Kidney glomerular epithelial cell (primary cell): ENCODE measurements at places on chromosomes 1 and 21.
A peak's percentile ranks its signal among the peaks of the same experiment; 100 is the strongest.

DNA sequence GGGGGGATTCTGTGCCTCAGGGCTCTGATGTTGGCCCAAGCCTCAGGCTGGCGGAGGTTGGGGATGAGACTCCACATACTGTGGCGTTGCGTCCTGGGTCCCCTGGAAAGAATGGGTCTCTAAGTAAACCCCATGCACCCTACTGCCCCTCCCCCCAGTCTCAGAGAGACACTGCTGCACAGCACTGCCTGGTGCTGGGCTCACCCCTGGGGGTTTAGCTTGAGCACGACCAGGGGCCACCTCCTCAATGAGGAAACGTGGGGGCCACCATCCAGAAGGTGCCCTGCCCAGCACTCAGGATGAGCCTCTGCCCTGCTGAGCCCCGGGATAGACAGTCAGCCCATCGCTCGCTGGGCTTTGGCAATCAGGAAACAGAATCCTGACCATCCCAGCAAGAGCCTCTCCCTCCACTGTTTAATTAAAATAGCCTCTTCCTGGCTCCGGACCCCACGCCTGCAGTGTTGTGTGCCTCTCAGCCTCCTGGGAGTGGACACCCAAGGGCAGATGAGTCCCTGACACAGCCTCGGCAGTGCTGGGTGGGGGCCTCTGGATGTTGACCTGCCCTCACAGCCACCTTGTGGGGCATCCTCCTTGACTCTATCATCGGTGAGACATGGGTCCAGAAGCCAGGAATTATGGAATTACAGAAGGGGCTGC lies 3.5 kb upstream of the KRTAP10-4 start:
- no peak for DNase-seq

GRCh38 chr1:59866462-59866861 lies 51.7 kb downstream of the HOOK1 start:
- no peak for DNase-seq

DNA sequence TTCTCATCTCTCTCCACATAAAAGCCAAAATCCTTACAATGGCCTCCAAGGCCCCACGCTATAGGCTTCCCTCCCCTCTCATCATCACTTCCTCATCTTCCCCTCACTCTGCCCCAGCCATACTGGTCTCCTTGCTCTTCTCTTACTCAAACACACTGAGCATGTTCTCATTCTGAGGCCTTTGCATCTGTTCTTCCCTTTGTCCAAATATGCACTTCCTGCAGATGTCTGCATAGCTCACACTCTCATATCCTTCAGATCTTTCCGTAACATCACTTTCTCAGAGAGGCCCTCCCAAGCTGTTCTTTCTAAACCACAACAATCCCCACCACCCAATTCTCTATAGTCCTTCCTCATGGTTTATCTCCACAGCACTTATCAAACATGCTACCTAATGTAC lies 284.1 kb downstream of the HHIPL2 start:
- DNase-seq = no peak

DNA sequence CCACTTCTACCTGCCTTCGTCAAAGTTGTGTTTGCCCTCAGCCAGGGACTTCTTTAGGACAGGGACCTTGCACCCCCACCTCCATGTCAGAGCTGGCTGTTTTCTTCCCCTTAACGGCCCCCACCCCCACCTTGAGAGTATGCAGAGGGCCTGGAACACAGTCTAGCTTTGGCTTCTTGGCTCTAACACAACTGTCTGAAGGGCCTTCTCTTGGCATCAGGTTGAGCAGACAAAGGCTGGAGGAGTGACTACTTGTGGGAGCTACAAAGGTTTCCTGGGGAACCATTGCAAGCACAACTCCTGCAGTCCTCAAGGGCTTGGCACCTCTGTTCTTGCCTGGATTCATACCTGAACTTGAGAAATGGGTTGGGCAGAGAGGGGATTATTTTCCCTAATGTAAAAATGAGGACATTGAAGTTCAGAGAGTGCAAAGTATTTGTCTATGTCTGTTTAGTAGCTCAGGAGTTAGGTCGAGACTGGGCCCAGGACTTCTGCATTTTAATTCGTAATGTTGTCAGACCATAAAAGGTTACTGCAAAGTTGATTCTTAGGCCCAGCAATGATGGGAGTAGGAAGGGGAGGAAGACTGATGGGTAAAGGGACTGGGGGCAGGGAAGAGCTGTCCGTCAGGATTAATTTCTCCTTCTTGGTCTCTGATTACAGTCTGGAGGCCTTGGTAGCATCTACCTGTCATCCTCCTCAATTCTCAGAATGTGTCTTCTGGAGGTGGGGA lies 2.6 kb downstream of the CYP4B1 start:
- DNase-seq = no peak

DNA sequence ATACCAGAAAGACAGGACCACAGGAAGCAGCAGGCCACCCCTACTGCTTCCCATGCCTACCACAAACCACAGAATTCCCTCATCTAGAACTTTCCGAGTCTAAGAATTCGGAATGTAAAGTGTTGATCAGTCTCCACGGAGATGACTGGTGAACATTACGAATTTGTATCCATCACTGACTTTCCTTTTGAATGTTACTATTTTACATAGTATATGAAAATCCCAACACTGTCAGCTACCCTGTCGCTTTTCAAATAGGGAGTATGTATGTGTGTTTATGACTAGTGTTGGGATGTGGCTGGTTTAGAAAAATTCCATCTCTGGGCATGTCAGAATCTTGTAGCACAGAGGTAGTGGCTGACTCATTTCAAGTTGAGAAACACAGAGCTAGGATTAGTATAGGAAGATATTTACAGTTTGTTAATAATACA lies 118.2 kb downstream of the COQ8A start:
- peak; percentile 55 for DNase-seq

DNA sequence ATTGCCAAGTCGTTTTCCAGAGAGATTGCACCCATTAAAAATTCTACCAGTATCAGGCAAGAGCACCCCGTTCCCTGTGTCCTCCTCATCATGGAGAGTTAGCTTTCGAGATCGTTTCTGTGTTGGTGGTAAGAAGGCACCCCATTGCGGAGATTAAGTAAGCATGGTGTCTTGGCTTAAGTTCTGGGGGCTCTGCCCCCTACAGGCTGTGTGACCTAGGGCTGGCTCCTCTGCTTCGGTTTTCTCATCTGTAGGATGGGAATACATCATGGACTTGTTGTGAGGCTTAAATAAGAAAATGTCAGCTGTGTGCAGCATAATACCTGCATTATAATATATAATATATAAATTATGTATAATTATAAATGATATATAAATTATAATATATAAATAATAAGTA lies 36.8 kb upstream of the TENT5C start:
- no peak for DNase-seq

GRCh38 chr1:5845376-5845775 lies 146.8 kb downstream of the NPHP4 start:
- DNase-seq = no peak

- peak; percentile 6 for DNase-seq
Observed at GRCh38 chr1:221039616-221040015, 160.4 kb downstream of the HLX start.

GRCh38 chr1:65691972-65692371 lies 100.7 kb upstream of the PDE4B start:
- DNase-seq = no peak

GRCh38 chr1:215417122-215417521 lies 150.0 kb upstream of the KCTD3 start:
- DNase-seq = no peak

DNA sequence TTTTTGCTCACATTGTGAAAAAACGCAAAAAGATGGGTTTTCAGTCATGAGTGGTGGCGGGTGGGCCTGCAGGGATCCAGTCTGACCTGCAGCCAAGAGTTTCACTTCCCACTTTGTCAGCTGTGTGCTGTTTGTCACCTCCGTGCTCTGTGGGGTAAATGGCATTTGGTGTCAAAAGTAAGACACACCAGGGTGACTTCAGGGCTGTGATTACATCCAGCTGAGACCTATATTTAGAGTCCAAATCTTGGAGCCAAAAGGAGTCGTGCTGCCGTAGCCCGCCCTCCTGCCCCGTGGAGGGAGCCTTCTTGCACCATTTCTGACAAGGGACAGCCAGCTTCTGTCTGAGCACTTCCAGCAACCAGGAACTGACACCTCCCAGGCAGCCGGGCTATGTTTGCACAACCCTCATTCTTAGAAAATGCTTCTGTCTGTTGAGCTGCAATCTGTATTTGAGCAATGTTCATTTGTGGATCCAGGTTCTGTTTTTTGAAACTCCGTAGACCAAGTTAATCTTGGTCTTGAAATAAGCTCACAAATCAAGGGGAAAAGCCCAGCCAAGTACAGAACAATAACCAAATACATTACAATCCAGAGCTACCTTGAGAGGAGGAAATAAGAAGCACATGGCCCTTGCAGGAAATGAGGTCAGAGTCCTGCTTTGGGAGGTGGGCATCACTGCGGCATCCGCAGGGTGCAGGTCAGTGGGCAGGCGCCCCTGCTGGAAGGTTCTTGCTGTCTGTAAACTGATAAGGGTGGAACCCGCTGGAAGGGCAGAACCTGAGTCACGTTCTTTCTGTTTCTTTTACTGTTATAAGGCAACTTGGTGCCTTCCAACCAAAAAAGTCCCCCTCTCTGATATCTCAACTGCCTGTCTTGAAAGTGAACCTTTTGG lies 14.4 kb downstream of the ABCG1 start:
- DNase-seq = peak; percentile 38

- DNase-seq = peak; percentile 24
Observed at GRCh38 chr1:57192222-57192621, 226.4 kb upstream of the C8B start.

DNA sequence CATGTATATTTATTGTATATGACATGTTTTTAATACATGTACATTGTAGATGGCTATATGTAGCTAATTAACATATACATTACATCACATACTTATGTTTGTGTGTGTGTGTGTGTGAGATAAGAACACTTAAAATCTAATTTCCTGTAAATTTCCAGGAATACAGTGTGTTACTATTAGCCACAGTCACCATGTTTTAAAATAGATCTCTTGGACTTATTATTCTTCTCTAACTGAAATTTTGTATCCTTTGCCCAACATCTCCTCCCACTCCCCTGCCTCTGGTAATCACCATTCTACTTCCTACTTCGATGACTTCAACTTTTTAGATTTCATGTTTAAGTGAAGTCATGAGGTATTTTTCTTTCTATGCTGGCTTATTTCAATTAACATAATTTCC lies 64.8 kb downstream of the FCRL5 start:
- DNase-seq = no peak

DNA sequence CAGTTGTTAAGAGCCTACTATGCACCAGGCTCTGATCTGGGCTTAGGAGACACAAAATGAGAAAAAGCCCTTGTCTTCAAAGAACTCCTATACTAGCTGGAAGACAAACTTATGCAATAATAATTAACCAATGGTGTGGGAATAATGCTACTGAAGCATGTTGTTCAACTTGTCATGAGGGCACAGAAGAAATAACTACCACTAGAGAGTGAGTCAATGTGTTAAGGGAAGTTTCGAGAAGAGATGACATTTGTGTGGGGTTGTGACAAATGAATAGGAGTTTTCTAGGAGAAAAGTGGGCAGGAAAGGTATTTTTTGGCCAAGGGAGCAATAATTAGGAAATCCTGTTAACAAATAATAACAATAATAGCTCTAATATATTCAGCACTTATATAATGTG lies 205.0 kb downstream of the PDE4B start:
- DNase-seq = no peak

GRCh38 chr1:112532064-112532463 lies 23.3 kb downstream of the WNT2B start:
- DNase-seq = no peak

DNA sequence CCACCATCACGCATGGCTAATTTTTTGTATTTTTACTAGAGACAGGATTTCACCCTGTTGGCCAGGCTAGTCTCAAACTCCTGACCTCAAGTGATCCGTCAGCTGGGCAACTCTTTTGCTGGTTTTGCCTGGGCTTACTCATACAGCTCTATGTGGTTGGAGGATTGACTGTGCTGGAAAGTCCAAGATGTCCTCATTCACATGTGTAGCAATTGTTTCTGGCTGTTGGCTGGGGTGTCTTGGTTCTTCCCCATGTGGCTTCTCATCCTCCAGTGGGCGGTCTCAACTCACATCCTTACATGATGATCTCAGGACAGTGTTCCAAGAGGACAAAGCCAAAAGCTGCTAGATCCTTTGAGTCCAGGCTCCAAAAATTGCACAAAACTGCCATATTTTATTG lies 53.3 kb downstream of the TEX35 start:
- DNase-seq = no peak

DNA sequence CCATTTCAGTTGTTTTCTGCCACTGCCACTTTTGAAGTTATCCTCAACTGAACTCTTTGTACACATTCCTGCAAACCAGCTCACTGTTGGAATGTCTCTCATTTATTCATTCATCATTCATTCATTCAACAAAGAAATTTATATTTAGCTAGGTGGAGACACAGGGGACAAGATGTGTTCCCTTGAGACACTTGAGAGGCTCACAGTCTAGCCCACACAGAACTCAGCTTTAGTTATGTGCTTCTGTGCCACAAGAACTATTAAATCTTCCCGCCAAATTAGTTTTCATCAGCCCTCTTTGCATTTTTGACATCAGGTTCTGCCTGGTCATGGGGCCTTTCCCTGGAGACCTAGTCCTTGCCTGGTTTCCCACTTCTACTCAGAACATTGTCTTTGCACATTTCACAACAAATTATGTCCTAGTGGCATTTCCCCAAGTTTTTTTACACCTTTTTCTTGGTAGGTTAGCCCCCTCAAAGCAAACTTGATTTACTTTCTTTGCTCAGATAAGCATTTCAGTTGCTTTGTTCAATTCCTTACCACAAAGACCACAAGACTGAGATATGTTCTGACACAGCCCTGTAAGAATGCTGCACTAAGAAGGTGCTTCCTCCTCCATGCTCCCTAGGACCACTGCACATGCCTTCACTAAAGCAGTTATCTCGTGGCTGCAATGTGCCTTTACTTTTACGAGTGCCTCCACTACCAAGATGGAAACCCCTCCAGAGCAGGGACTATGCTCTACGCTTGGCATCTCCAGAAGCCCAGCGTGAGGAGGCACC lies 31.0 kb downstream of the ILDR2 start:
- peak; percentile 85 for DNase-seq

- DNase-seq = peak; percentile 56
Observed at GRCh38 chr1:234628089-234628488, 18.1 kb upstream of the IRF2BP2 start.

DNA sequence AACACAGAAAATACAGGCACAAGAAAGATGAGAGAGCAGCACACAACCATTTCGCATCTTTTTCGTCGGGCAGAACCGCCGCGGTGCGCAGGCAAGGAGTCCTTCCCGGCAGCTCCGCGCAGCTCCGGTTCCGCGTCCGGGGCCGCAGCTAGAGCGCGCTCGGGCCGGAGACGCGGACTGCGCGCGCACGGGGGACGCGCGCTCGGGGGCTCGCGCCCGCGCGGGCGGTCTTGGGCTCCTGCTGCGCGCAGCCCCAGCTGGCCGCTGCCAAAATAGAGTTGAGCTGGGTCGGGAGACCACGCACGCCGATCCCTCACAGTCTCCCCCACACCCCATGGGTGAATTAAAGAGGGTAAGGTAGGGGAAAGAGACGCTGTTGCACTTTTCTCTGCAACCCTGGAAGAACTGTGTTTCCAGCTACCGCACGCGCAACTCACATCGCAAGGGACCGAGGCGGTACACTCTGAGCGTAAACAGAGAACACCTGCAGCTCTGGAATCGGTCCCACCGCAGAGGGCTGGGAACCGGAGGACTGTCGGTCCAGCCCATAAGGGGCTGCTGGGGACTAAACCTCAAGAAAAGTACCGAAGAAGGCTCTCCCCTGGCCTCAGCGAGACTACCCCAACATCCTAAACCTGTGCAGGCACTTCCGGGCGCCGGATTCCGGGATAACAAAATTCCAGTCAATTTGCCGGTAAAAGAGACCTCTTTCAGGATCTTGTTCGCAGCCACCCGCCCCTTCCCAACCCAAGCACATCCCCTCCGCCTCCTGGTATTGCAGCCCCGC lies 1.7 kb downstream of the NR5A2 start:
- DNase-seq = no peak
